ENCODE measurements at places on chromosomes 2 and 18.

GRCh38 chr18:51789871-51790270, 550.1 kb upstream of the DCC start:
- DNase-seq, result no peak
- no peaks in the 10 kb centered on the region for H3K4me1 ChIP-seq
- no peaks in the 10 kb centered on the region for H3K27me3 ChIP-seq
- H3K36me3 ChIP-seq, result no peaks in the 10 kb centered on the region
- no peak overlapping the region for H3K4me3 ChIP-seq

GRCh38 chr2:38601463-38602135, 1.1 kb downstream of the HNRNPLL start:
- H3K4me3 ChIP-seq, result peak overlapping the region; percentile 77
- H3K4me1 ChIP-seq, result peaks cover 7% of the 10 kb centered on the region
- no peak for DNase-seq
- peak overlapping the region; percentile 99 for H3K27ac ChIP-seq
- H3K27me3 ChIP-seq, result no peaks in the 10 kb centered on the region

DNA sequence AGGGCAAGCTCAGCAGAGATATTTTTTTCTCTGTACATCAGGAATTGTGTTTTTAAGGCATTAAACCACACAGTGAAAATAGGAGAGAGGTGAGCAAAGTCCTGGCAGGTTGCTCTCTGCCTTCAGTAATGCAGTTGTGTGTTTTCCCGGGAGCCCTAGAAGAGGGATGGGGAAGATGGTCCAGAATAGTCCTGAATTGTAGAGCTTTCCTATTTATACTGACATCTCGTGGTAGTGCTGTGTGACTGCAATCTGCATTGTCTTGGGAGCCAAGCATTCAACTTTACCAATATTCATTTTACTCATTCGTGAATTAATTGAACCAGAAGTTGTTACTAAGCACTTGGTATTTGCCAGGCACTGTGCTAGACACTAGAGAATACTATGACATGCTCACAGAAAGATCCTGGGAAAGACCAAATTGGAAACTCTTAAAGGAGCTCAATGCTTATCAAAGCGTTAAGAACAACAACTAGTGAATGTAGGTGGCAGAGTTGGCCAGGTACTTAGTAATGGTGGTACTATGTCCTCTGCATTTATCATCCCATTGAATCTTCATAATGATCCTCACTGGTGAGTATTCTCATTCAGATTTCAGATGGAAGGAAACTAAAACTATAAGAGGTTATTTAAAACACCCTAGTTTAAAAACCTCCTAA, 214.6 kb downstream of the TRIB2 start:
- DNase-seq, result no peak
- H3K4me1 ChIP-seq, result no peaks in the 10 kb centered on the region
- H3K27ac ChIP-seq, result no peak overlapping the region
- no peaks in the 10 kb centered on the region for H3K27me3 ChIP-seq

- no peak overlapping the region for H3K4me3 ChIP-seq
- H3K36me3 ChIP-seq, result no peaks in the 10 kb centered on the region
- DNase-seq, result no peak
- no peaks in the 10 kb centered on the region for H3K27me3 ChIP-seq
These were observed 353.1 kb downstream of the ARHGAP15 start for GRCh38 chr2:143482316-143482715.

GRCh38 chr18:66647671-66648070, 43.8 kb upstream of the CDH19 start:
- no peaks in the 10 kb centered on the region for H3K27me3 ChIP-seq
- H3K4me3 ChIP-seq, result no peak overlapping the region
- H3K36me3 ChIP-seq, result no peaks in the 10 kb centered on the region
- no peak overlapping the region for H3K27ac ChIP-seq
- H3K4me1 ChIP-seq, result no peaks in the 10 kb centered on the region

DNA sequence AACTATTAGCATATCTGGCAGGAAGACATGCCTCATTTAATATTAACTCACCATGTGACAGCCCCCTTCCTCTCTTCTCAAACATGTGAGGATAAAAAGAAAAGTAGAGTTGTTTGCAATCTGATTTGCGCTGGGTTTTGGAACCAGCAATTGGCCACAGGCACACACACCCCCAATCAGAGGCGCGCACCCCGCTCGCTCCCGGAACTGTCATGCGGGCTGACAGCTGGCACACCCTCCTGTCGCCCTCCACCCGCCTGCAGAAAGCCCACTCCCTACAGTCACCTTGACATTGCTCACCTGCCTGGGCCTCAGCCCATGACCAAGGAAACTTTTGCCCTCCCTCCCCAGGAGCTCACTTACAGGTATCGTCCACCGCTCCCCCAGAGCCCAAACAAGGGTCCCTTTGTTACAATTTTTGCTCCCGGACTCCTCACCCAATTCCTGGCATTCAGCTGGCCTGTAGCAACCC, 1.1 kb downstream of the COBLL1 start:
- no peaks in the 10 kb centered on the region for H3K4me1 ChIP-seq
- peak; percentile 20 for DNase-seq
- no peaks in the 10 kb centered on the region for H3K27me3 ChIP-seq
- H3K27ac ChIP-seq, result peak overlapping the region; percentile 94
- H3K4me3 ChIP-seq, result peak overlapping the region; percentile 57

GRCh38 chr18:10726198-10727068, 200.6 kb downstream of the NAPG start:
- no peaks in the 10 kb centered on the region for H3K27me3 ChIP-seq
- no peak overlapping the region for H3K27ac ChIP-seq
- no peaks in the 10 kb centered on the region for H3K4me1 ChIP-seq
- no peaks in the 10 kb centered on the region for H3K36me3 ChIP-seq
- no peak for DNase-seq

DNA sequence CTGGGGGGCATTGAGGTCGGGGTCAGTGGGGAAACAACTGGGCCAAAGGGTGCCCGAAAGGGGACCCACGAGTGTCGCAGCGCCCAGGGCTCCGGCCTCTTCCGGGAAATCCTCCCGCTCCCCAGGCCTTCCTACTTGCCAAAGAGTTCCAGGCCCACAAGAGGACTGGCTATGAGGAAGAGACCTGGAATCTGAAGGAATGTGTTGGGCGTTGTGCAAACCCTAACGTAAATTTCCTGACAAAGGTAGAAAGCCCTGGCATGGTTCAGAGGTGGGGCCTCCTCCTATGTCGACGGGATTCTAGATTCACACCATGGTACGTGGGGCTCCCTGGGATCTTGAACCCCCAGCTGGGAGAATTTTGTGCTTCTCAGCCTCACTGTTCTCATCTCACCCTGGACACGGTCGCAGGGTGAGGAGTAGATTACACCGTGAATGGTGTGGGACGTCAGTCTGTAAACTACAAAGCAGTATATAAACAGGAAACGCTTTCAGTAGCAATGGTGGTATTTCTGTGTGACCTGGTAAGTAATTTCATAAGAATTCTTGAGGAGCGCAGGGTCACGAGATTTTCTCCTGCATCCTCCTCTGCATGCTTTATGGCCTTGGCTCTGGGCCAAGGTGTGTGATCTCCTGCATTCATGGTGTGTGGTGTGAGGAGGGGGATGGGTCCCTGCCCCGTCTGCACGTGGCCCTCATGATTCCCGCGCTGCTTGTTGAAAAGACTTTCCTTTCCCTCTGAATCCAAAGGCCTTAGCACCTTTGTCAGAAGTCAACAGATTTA, 868 bp downstream of the HSBP1L1 start:
- peak; percentile 66 for DNase-seq
- H3K27me3 ChIP-seq, result no peaks in the 10 kb centered on the region
- H3K36me3 ChIP-seq, result no peaks in the 10 kb centered on the region

DNA sequence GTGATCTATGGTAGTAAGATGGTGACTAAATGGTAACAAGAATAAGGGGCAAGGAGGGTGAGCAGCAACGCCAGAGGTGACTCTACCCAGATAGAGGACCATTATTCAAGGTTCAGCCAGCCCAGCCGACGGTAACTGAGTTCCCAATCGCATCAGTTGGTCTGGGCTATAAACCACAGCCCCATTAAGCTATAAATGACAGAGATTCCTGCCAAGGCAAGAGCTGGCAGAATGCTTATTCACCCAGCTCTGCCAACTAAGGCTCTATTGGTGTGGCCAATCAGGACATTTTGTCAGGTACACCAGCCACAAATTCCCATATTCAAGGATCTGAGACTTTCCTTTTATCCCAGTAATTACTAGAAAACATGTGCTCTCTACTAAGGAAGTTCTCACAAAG, 3.6 kb downstream of the CHN1 start:
- no peaks in the 10 kb centered on the region for H3K4me1 ChIP-seq
- no peaks in the 10 kb centered on the region for H3K36me3 ChIP-seq
- no peaks in the 10 kb centered on the region for H3K27me3 ChIP-seq
- no peak overlapping the region for H3K27ac ChIP-seq

- no peak overlapping the region for H3K27ac ChIP-seq
- no peak overlapping the region for H3K4me3 ChIP-seq
- H3K36me3 ChIP-seq, result no peaks in the 10 kb centered on the region
These were observed 186.6 kb downstream of the PDE11A start for GRCh38 chr2:177885828-177886466.

- H3K27ac ChIP-seq, result no peak overlapping the region
- no peak overlapping the region for H3K4me3 ChIP-seq
- no peaks in the 10 kb centered on the region for H3K36me3 ChIP-seq
- DNase-seq, result no peak
- H3K4me1 ChIP-seq, result no peaks in the 10 kb centered on the region
These were observed 28.8 kb downstream of the SALL3 start for GRCh38 chr18:79008356-79008940.

DNA sequence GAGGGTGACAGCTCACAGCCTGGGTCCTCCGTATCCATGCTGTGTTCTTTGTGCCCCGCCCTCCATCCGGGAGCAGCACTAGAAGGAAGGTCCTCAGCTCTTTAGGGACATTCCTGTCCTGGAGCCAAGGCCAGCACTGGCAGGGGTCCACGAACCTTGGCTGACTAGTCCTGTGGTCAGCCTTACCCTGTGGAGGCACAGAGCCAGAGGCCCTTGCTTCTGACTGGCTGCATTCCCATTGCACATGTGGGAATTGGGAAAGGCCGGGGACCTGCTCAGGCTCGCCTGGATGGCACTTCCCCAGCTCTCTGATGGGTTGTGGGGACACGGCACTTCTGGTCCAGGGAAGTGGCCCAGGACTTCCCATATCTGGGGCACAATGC, 24.9 kb upstream of the RHOB start:
- H3K27ac ChIP-seq, result peak overlapping the region; percentile 58
- no peak overlapping the region for H3K4me3 ChIP-seq
- no peaks in the 10 kb centered on the region for H3K27me3 ChIP-seq
- DNase-seq, result peak; percentile 85
- no peaks in the 10 kb centered on the region for H3K36me3 ChIP-seq

DNA sequence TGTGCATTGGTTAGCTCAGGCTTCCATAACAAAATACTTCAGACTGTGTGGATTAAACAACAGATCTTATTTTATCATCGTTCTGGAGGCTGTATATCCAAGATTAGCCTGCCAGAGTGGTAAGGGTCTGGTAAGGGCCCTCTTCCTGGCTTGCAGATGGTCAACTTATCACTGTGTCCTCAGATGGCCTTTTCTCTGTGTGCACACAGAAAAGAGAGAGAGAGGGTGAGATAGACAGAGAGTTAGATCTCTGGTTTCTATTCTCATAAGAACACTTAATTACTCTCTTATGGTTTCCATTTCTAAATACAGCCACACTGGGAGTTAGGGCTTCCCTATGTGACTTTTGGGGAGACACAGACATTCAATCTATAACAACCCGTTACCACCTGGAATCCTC, 1003.5 kb downstream of the TSN start:
- H3K4me3 ChIP-seq, result no peak overlapping the region
- H3K4me1 ChIP-seq, result no peaks in the 10 kb centered on the region
- DNase-seq, result no peak
- H3K27me3 ChIP-seq, result no peaks in the 10 kb centered on the region

- no peak overlapping the region for H3K27ac ChIP-seq
- no peak overlapping the region for H3K4me3 ChIP-seq
- H3K4me1 ChIP-seq, result no peaks in the 10 kb centered on the region
These were observed 151.1 kb downstream of the MBP start for GRCh38 chr18:76981396-76981968.

DNA sequence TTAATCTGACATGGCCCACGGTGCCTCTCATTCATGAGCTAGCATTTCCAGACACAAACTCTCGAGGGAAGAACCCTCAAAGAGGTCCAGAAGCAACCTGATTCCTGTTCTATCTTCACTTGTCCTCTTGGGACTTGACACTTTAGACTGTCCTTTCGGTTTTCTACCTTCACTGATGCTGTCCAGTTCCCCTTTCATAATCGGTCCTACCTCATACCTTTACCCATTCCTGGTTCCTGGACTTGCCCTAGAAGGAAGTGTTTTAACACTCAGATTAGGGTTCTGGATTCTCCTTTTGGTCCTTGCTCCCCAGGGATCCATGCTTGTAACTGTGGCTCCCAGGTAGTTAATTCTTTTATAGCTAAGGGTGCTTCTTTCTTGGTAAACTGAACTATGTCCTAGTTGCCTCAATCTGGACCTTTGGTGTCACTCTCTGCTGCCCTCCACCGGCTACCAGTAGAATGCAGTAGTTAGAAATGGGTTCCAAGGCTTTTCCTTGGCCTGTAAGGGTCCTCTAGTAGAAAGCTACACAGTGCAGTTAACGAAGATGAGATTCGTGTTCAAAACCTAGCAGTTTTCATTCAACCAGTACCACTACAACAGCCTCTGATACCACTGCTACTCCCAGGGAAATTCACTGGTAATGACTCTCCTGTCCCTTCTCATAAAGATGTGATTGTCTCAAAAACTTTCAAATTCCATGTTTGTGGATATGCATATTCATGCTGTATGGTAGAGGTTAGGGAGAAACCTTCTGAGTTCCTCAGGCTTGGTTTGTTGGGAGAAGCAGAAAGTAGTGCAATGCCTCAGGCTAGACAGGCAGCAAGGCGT, 178.1 kb upstream of the CYP26B1 start:
- no peaks in the 10 kb centered on the region for H3K36me3 ChIP-seq
- no peak for DNase-seq
- H3K4me1 ChIP-seq, result no peaks in the 10 kb centered on the region
- H3K4me3 ChIP-seq, result no peak overlapping the region
- no peak overlapping the region for H3K27ac ChIP-seq

GRCh38 chr18:50751490-50751889, 68.3 kb downstream of the MRO start:
- no peak overlapping the region for H3K4me3 ChIP-seq
- no peaks in the 10 kb centered on the region for H3K4me1 ChIP-seq
- H3K36me3 ChIP-seq, result no peaks in the 10 kb centered on the region
- DNase-seq, result no peak
- no peak overlapping the region for H3K27ac ChIP-seq

DNA sequence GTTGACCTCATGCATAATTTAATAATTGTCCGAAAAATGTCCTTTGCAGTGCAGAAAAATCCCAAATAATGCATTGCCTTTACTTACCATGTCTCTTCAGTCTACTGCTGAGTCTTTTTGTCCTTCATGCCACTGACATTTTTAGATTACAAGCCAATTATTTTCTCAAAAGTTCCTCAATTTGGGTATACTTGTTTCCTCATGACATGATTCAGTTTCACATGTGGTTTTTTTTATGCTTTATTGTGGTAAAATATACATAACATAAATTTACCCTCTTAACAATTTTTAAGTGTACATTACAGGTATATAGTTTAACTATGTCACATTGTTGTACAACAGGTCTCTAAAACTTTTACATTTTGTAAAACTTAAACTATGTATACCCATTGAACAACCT, 81.0 kb downstream of the EPC2 start:
- H3K36me3 ChIP-seq, result no peaks in the 10 kb centered on the region
- no peaks in the 10 kb centered on the region for H3K27me3 ChIP-seq
- H3K4me1 ChIP-seq, result no peaks in the 10 kb centered on the region
- H3K4me3 ChIP-seq, result no peak overlapping the region
- H3K27ac ChIP-seq, result no peak overlapping the region

All from uterus (tissue), 4 donors.